Daoy (cell line): ENCODE measurements at places on chromosomes 3 and 15. TPM values are rescaled to one million over a fixed set of nuclear protein-coding genes. Genes with fewer than 3 reads are reported as not detected.

DNA sequence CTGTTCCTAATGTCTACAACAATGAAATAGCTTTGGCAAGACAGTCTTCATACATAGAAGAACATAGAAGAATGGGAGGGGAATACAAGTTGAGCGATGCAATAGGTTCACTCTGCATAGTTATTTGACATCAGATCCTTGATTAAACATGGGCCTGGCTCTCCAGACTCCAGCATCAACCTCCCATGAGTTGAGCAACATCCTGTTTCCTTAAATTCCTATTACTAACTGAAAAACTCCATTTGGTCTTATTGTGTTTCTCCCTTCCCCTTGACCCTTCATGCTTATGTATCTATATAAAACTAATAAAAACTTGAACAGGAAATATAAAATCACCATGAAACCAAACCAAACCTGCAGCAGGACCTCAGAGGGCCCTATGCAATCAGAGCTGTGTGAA is 304.5 kb upstream of the SATB1 start:
- no peak for DNase-seq

- peak; percentile 62 for DNase-seq
These were observed 2.3 kb downstream of the MELTF start for GRCh38 chr3:197027151-197027895.

Gene GHSR
- total RNA-seq = not detected in 2 replicates

- DNase-seq = no peak
These were observed 1092.9 kb downstream of the IGSF11 start for GRCh38 chr3:117941756-117942155.

DNA sequence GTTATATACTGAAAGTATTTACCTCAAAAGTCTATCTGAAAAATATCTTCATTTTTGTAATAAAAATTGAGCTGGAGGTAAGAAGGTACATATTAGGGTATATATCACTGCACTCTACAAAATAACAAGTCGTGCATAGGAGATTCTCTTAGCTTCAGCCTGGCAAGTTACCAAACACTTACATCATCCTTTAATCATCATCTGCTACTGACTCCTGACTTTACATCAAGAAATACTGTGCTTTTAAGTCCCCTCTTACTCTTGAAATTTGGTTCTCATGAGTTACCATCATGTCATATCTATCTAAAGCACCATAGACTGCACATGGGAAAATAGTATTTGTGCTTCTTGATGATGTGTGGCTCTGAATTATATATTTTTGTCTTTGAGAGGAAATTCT is 50.8 kb downstream of the LYSMD4 start:
- peak; percentile 77 for DNase-seq

Gene TM4SF18
- 0.23 TPM in 1 of 2 replicates, not detected in the other for total RNA-seq

Gene GOLGA8J
- not detected in 2 replicates for total RNA-seq

Gene SLC9C1
- not detected in 2 replicates for total RNA-seq

- DNase-seq = no peak
These were observed 37.5 kb upstream of the FSIP1 start for GRCh38 chr15:39820050-39820602.

DNA sequence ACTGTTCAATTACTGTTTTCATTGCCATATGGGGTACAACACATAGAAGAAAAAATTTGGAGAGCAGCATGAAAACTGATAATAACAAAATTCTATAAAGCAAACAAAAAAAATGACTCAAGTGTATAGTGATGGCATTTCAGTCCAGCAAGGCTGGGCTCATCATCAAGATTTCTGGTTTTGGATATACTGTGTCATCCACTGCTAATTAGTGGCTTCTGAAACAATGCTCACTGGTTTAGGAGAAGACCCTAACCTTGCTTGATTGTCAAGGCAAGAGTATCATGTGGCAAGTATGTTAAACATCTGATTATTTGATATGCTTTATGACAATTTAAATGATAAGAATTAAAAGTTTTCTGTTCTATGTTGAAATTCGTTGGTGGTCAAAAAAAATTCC is 96.9 kb downstream of the RFX7 start:
- no peak for DNase-seq

DNA sequence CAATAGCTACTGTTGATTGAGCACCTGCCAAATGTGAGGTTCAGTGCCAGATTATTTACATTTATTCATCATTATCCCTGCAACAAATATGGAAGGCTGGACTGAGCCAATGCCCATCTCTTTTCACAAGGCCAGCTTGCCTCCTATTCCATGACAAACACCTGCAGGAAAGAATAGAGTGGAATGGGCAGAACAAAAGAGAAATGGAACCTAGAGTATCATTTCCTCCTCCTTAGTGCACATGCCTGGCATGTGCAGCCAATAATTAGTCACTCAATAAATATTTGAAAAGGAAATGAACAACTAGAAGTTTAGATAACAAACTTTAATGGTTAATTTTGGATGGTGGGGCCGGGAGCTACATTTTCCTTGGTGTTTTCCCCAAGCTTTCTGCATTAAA is 61.4 kb upstream of the MYRIP start:
- DNase-seq = no peak

DNA sequence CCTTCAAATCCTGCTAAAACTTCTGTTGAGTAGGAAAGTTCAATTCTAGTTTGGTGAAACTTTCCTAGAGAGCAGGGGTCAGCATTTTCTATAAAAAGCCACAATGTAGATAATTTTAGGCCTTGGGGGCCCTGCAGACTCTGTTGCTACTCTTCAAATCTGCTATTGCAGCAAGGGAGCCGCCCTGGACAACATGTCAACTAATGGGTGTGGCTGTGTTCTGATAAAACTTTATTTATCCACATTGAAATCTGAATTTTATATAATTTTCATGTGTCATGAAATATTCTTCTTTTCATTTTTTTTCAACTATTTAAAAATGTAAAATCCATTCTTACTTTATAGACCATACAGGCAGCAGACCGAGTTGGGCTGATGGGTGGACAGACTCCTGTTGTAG is 67.4 kb upstream of the SAMMSON start:
- no peak for DNase-seq

Gene RTP4
- 2.0 and 5.2 TPM in 2 replicates for total RNA-seq

- DNase-seq = no peak
These were observed 45.0 kb downstream of the CCR1 start for GRCh38 chr3:46162975-46163555.

DNA sequence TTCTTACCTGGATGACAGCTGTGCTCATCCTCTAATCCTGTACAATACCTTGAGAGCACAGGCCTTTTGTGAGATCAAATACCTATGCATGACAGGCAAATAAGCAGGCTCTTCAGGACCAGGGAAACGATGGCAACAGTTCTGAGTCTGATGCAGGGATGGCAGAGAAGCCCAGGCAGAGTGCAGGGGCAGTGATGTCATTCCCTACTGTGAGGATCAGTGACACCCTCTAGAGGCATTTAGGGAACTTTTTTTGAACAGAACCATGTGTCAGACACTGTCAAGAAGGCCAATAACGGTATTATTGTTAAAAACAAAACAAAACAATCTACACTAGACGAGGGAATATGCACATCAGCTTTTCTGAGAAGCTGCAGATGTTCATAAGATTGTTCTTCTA is 314.8 kb upstream of the CTDSPL start:
- peak; percentile 13 for DNase-seq

- no peak for DNase-seq
These were observed 118.3 kb downstream of the GALK2 start for GRCh38 chr15:49288391-49288790.

Gene LDHAL6B
- not detected in 2 replicates for total RNA-seq

Gene STXBP5L
- total RNA-seq = 0.09 and 0.17 TPM in 2 replicates

Gene ECE2
- total RNA-seq = not detected in 2 replicates

Gene TUSC2
- total RNA-seq = 44.3 and 51.3 TPM in 2 replicates

- no peak for DNase-seq
These were observed 188.4 kb downstream of the ADAMTSL3 start for GRCh38 chr15:83842281-83842680.

DNA sequence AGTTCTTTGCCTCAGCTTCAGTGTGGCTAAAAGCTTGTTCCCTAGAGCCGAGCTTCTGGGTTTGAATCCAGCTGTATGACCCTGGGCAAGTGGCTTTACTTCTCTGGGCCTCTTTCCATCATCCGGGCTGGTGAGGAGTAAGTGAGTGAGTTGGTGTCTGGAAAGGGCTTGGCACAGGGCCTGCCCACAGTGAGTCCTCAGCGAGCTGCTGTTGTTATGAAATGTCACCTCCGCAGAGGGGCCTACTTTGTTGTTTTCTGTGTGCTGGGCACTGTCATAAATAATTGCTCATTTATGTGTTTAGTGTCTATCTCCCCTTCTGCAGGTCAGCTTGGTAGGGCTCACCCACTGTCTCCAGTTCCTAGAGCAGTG is 31.7 kb downstream of the SLC6A6 start:
- DNase-seq = peak; percentile 66

Gene CEMIP
- total RNA-seq = 2.7 and 5.1 TPM in 2 replicates

DNA sequence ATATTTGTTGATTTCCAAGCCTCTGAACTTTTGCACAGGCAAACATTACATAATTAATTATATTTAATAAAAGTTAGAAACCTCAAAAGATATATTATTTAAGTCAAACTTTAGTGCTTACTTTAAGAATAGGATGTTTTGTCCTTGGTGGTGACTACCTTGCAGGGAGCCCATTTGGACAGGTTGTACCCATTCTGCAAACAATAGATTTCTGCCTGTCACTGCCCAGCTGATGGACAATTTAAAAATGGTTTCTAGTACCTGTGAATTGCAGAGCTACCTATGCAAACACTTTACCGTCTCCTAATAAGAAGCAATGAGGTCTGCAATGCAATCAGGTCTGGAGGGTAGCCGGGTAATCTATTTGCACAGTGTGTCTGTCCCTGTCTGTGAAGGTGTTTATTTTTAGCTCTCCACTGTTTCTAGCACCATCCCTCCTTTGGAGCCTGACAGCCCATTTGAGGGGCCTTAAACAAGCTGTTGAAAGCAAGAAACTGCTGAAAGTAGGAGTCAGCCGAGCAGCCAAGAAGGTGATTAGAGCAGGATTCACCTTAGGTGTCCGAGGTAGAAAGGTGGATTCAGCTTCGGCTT is 556.2 kb upstream of the CFAP20DC start:
- no peak for DNase-seq

- DNase-seq = peak; percentile 57
These were observed 22.6 kb upstream of the TNFAIP8L3 start for GRCh38 chr15:51117270-51117669.

DNA sequence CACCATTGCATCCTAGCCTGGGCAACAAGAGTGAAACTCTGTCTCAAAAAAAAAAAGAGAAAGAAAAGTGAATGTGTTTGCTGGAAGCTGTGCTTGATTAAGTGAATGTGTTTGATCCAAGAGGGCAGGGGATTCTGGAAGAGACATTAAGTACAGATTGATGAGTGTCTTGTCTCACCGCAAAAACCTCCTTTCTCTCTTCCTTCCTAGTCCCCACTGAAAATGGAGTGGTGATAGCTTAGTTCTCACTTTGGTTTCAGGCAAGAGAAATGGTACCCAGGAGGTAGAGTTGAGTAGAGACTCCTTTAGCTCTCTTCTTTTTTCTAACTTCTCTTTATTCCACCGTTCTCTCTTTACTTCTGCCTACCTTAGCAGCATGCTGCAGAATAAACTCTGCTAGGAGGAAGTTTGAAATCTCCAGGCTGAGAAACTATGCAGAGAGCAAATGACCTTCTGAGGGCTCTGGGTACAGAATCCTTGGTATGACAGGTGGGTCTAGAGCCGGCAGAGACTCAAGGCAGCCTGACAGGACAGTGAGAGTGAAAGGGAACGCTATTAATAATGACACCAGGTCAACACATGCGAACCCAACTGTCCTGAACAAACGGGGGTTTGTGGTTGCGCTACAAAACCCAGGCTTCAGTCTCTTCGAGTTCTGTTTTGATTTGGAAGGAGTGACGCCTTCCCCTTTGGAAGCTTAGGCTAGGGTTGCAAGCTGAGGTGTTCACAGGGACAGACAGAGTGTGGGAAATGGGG is 74.9 kb downstream of the SMAD3 start:
- peak; percentile 4 for DNase-seq

GRCh38 chr3:19644405-19644804 is 289.6 kb downstream of the EFHB start:
- no peak for DNase-seq

Gene IL16
- 0.06 TPM in 1 of 2 replicates, not detected in the other for total RNA-seq

Gene GOLGA6A
- total RNA-seq = 0.06 TPM in 1 of 2 replicates, not detected in the other

- no peak for DNase-seq
These were observed 16.5 kb downstream of the ST6GAL1 start for GRCh38 chr3:186946756-186947375.

DNA sequence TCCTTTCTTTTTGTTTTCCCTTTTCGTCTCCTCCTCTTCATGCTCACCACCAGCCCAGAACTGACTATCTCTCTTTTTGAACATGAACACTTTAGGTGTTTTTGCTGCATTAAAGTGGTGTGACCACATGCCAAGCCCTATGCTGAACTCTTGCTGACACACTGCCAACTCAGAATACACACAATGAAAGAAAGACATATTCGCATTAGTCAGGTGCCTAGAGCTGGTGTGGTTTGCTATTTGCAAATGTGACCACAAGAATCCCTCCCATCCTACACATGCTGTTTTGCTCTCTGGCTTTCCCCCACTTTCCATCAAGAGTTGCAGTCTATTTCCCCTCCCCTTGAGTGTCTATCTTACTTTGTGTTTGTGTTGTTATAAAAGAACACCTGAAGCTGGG is 967.8 kb upstream of the CFAP20DC start:
- DNase-seq = no peak

- no peak for DNase-seq
These were observed 281.8 kb downstream of the FAM43A start for GRCh38 chr3:194967151-194968117.

Gene ANKRD63
- total RNA-seq = 0.63 and 0.97 TPM in 2 replicates

GRCh38 chr15:53833134-53833624 is 73.7 kb upstream of the WDR72 start:
- no peak for DNase-seq

DNA sequence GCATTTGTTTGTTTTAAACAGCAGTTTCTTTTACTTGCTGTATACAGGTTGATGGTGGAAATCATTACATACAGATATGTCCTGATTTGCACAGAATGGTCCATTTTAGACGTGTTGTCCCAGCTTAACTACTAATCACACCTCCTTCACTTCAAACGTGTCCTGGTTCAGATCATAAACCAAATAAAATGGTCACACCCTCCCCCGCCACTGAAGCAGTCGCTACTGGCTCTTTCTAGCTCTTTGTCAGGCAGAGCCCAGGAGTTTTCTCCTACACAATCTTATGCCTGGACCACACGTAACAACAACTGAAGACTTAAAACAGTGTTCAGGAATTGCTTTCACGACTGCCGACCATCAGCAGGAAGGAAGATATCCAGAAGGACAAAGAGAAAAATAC is 73.6 kb downstream of the MESD start:
- DNase-seq = no peak

Gene USP13
- 6.5 and 14.1 TPM in 2 replicates for total RNA-seq

GRCh38 chr15:69758810-69759790 is 306.5 kb downstream of the RPLP1 start:
- peak; percentile 85 for DNase-seq

Gene KIF7
- total RNA-seq = 3.2 and 3.6 TPM in 2 replicates

- DNase-seq = no peak
These were observed 43.3 kb upstream of the SLCO2A1 start for GRCh38 chr3:134072881-134073582.

- DNase-seq = peak; percentile 16
These were observed 4.5 kb downstream of the THBS1 start for GRCh38 chr15:39585389-39585841.

Gene ZBED2
- total RNA-seq = 0.11 and 1.0 TPM in 2 replicates
